ENCODE measurements at places on chromosomes 7 and 10.
A peak's percentile ranks its signal among the peaks of the same experiment; 100 is the strongest.

- no peaks in the 10 kb centered on the region for H3K4me1 ChIP-seq
- no peaks in the 10 kb centered on the region for H3K27me3 ChIP-seq
- H3K4me3 ChIP-seq = no peak overlapping the region
- H3K36me3 ChIP-seq = no peaks in the 10 kb centered on the region
- no peak for DNase-seq
These were observed 10.7 kb upstream of the CAPZA2 start for GRCh38 chr7:116851671-116852070.

GRCh38 chr7:16710651-16711050 is 42.9 kb upstream of the TSPAN13 start:
- H3K4me1 ChIP-seq = no peaks in the 10 kb centered on the region
- DNase-seq = no peak
- no peaks in the 10 kb centered on the region for H3K27me3 ChIP-seq
- H3K36me3 ChIP-seq = no peaks in the 10 kb centered on the region

- no peak for DNase-seq
- H3K4me3 ChIP-seq = no peak overlapping the region
- no peaks in the 10 kb centered on the region for H3K36me3 ChIP-seq
- H3K27me3 ChIP-seq = no peaks in the 10 kb centered on the region
These were observed 84.5 kb upstream of the ETV1 start for GRCh38 chr7:14073988-14074387.

DNA sequence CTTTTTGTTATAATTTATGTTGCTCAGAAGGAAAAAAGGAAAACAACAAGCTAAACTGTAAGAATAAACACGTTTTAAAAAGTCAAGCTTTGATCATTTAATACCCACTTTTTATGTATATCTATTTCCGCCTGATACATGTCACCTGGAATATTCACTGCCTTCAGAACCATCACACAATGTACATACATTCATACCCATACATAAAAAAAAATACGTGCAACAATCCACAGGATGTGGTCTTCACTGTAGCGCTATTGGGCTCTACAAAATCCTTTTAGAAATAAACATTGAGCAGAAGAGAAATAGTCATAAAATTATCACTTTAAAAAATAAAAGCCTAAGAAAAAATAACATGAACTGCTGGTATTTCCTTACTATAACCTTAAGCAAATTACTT is 1078.9 kb upstream of the LRRTM3 start:
- no peaks in the 10 kb centered on the region for H3K4me1 ChIP-seq
- DNase-seq = no peak
- H3K27me3 ChIP-seq = no peaks in the 10 kb centered on the region
- H3K4me3 ChIP-seq = no peak overlapping the region

GRCh38 chr7:150738092-150738491 is 874 bp downstream of the GIMAP5 start:
- H3K27ac ChIP-seq = no peak overlapping the region
- H3K4me1 ChIP-seq = peaks cover under 1% of the 10 kb centered on the region
- no peak for DNase-seq
- peak overlapping the region; percentile 27 for H3K4me3 ChIP-seq
- no peaks in the 10 kb centered on the region for H3K27me3 ChIP-seq
- no peaks in the 10 kb centered on the region for H3K36me3 ChIP-seq
